ENCODE measurements at places on chromosomes 4 and X. TPM values are rescaled to one million over a fixed set of nuclear protein-coding genes. Genes with fewer than 3 reads are reported as not detected.

GRCh38 chr4:10462876-10463275 is 5.7 kb upstream of the ZNF518B start:
- no peak for DNase-seq

DNA sequence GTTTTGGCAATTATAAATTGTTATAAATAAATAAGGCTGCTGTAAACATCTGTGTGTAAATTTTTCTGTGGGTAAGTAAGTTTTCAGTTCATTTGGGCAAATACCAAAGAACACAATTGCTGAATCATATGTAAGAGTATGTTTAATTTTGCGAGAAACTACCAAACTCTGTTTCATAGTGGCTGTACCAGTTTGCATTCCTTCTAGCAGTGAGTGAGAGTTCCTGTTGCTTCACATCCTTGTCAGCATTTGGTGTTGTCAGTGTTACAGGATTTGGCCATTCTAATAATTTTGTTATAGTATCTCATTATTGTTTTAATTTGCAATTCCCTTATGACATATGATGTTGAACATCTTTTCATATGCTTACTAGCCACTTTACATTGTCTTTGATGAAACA is 48.4 kb downstream of the ARFIP1 start:
- DNase-seq: no peak

GRCh38 chr4:5989236-5990225 is 28.7 kb downstream of the C4orf50 start:
- no peak for DNase-seq

- DNase-seq: no peak
Observed at GRCh38 chrX:133350751-133351150, 64.5 kb downstream of the GPC4 start.

DNA sequence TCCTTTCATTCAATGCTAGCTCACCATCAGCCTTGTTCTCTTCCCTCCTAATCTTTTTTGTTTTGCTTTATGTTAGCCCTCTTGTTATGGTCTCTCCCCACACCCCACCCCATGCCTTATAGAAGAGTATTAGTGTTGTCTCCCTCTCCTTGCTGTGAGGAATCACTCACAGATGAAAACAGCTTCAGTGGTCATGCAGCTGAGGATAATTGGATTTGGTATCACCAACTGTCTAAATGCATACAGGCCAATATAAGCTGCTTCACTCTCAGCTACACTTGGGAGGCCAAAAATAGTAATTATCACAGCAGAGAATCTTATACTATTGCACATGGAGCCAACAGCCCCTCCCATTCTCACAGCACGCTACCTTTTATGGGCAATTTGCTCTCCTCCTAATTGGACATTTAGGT is 494.6 kb upstream of the FAM241A start:
- DNase-seq: no peak

DNA sequence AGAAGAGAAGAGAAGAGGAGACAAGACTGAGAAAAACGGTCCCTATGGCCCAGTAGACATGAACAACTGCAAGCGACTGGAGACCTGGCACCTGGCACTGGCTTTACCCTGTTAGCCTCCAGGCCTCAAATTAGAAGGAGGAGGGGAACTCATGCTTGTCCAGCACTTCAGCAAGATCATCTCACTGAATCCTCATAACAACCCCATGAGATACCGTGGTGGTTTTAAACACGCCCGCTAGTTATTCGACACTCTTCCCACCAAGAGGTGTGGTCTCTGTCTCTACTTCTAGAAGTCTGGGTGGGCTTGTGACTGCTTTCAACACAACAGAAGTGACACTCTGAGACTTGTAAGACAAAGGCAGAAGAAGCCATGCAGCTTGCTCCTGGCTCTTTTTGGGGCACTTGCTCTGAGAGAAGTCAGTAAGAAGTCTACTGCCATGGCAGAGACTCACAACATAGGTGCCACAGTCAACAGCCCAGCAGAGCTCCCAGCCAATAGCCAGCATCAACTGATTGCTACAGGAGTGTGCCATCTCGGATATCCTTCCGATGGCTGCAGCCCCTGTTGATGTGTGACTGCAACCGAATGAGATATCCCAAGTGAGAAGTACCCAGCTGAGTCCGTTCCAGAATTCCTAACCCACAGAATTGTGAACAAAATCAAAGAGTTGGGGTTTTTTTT is 34.0 kb upstream of the BCOR start:
- DNase-seq: no peak

DNA sequence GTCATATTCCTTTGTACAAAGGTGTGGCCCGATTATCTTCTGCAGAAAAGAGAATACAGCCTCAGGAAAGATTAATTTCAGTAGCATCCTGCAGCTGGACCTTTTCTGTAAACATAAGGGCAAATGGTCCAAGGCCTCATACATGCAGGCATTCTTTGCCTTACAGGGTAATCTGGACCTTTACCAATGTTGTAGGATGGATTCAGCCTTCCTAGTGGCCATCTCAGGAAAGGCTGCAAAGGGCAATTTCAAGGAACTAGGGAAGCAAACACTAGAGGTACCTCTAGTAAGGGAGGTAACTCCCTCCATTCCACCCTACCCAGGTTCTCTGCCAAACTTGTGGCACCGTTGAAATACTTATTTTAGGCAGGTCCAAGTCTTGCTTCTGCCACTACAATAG is 43.0 kb downstream of the UGT2B28 start:
- DNase-seq: no peak

DNA sequence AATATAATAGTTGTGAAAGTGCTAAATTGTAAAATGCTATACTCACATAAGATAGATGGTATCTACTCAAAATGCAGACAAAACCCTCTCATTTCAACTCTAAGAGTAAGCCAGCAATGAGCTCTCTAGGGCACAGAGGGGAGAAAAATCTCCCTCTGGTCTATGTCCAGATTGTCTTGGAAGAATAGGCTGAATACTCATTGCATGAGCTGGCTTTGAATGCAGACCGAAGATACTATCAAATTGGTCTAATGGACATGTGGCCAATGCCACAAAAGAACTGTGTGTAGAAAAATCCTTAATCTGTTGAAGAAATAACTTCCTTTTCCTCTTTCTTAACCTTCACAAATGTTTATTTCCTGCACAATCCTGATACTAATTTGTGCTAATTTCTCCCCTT is 3.5 kb downstream of the ZXDA start:
- DNase-seq: no peak

DNA sequence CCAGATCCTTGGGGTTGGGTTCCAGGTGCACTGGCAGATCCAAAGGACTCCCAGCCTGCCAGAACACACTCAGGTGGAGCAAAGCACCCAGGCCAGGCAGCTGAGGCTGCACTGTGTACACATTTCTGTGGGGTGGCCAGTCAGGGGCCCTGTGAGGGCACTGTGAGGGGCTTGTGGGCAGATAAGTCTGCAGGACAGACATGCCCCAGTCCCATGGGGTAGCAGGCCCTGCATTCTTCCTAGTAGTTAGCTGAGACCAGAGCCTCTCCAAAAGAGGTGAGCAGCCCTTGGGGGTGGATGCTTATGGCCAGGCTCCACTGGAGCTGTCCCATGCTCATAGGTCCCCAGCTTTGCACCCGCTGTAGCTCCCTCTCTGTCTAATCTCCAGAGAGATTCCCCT is 7.6 kb downstream of the ETDB start:
- no peak for DNase-seq

- DNase-seq: no peak
Observed at GRCh38 chr4:77623091-77623490, 17.5 kb downstream of the CXCL13 start.

GRCh38 chrX:9349572-9350494 is 115.0 kb upstream of the TBL1X start:
- DNase-seq: no peak

GRCh38 chrX:22818061-22818460 is 181.7 kb upstream of the DDX53 start:
- no peak for DNase-seq

DNA sequence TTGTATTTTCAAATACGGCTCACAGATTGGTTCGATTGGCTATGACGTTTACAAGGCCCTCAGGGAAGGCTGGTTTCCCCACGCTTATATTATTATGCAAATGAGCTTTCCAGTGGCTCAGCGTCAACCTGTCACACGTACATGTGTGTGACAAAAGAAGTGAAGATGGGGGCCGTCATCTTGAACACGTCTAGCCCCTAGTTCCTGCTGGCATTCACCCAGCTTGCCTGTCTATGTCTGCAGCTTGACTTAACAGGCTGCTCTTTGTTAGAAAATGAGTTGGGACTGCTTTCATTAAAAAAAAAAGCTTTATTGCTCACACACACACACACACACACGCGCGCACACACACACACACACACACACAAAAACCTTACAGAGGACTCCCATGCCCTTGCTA is 283.6 kb upstream of the CTSO start:
- DNase-seq: no peak

DNA sequence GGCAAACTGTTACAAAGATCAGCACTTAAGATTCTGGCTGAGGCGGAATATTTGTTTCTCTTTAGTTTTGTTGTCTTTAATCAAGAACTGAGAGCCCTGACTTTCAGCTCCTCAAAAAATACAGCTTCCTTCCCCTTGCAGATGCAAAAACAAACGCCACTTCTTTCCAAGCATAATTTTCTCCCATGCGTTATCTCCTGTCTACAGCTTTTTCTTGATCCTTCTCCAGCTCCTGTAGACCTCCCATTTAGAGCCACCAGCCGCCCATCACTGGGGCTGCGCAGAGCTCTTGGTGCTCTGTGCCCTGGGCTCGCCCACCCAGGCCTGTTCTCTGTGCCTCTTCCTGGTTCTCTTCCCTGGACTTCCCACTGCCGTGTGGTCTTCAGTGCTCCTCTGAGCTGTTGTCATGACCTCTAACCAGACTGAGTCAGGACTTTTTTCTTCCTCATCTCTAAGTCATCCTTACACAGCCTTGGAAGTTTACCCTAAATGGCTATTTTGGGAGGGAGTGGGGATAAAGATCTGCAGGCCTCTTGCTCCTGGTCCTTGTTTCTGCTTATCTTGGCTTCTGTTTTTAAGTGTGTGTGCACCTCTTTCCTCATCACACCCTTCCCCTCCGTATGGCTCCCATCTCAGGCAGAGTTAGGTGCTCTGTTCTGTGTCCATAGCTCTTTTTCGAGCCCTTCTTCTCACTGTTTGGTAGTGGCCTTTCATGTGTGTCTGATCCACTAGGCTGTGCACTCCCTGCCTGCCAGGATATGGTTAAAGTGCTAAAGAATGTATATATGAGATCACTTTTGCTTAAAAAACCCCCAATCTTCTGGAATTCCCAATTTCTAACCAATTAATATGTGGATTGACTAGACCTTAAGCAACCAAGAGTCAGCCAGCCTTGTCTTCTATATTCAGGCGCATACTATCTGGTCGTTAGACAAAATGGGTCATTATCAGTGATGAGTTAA is 122.5 kb downstream of the PTTG2 start:
- no peak for DNase-seq

Gene USP53
- 18.5 TPM for total RNA-seq

Gene ARHGEF9
- 14.3 TPM for total RNA-seq

Gene OPRPN
- not detected for total RNA-seq
